ENCODE measurements at places on chromosomes 16 and 17.

DNA sequence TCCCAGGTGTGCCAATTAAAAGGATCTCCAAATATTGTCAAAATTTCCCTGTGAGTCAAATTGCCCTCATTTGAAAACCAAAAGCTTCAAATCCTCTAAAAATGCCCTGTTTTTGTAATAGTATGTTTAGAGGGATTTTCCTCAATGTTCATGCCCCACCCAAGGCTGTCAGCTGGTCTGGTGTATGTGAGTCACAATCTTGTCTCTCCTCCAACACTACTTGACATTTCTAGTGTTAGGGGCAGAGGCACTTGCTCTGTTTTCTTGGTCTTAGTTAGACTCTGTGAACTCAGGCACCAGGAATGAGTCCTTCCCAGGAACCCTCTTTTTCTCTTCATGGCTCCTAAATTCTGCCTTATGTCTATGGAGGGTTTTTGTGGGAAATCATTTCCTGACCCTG is 634.8 kb downstream of the KCNJ2 start:
- H3K4me1 ChIP-seq = no peaks in the 10 kb centered on the region
- H3K27me3 ChIP-seq = no peaks in the 10 kb centered on the region
- no peak overlapping the region for H3K4me3 ChIP-seq
- no peak overlapping the region for H3K27ac ChIP-seq

GRCh38 chr16:88368036-88368435 is 14.7 kb upstream of the ZNF469 start:
- peaks cover 3% of the 10 kb centered on the region for H3K27me3 ChIP-seq
- H3K4me1 ChIP-seq = no peaks in the 10 kb centered on the region
- DNase-seq = no peak
- no peaks in the 10 kb centered on the region for H3K36me3 ChIP-seq
- H3K4me3 ChIP-seq = no peak overlapping the region

DNA sequence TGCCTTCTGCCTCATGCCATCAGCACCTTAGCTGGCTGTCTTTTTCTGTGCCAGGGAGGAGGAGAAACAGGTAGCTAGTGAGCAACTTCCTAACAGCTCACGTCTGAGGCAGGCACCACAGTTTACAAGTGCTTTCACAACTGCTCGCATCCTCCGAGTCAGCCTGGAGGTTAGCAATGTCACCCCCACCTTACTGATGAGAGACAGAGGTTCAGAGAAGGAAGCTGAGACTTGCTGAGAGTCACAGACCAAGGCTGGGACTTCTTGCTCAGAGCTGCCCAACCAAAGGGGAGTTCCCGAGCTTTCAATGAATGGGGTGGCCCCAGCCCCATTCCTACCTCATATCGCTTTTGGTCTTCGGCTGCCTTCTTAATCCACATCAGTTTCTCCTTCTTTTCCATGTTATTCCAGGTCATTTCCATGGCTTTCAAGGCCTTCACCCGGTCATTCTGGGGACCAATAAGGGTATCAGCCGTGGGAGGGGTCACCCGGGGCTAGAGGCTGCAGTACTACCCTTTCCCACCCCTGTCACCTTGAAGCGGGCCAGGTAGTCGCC is 9.6 kb downstream of the UBTF start:
- peak; percentile 80 for DNase-seq
- peak overlapping the region; percentile 82 for H3K4me3 ChIP-seq
- peaks cover 59% of the 10 kb centered on the region for H3K4me1 ChIP-seq
- H3K27ac ChIP-seq = peak overlapping the region; percentile 97

- H3K27me3 ChIP-seq = peaks cover 19% of the 10 kb centered on the region
- H3K27ac ChIP-seq = no peak overlapping the region
- no peak overlapping the region for H3K4me3 ChIP-seq
- no peaks in the 10 kb centered on the region for H3K4me1 ChIP-seq
- no peaks in the 10 kb centered on the region for H3K36me3 ChIP-seq
These were observed 71.8 kb downstream of the SRCIN1 start for GRCh38 chr17:38533866-38534497.

DNA sequence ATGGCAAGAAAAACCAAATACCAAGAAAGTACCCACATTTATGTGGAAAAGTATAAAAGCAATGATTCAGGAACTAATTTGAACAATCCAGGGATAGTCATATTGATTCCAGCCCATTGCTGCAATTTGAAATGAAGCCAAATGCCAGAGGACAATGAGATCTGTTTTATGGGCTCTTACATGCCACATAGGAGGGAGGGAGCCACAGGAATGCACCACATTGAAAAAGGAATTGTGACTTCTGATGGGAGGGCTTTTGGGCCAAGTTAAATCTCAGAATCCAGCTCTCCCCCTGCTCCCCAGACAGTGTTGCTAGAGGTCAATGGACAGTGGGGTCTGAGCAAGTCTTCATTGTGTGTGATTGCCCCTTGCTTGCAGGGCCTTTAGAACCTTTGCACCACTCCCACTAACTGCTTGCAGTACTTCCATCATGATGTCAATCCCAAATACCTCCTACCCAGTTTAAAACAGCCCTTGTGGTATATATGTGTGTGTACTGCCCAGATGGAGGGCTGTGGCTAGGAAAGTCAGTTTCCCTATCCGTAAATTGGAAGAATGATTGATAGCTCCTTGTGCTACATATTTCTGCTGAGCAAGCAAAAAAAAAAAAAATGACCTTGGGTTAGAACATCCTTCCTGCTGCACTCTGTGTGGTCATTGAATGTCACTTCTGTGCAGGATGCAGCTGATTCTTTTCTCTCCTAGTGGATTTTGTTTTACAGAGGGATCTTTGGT is 406.8 kb downstream of the UTP18 start:
- no peak for DNase-seq
- no peaks in the 10 kb centered on the region for H3K36me3 ChIP-seq
- H3K27me3 ChIP-seq = peaks cover 11% of the 10 kb centered on the region
- no peak overlapping the region for H3K27ac ChIP-seq

- no peaks in the 10 kb centered on the region for H3K4me1 ChIP-seq
- no peaks in the 10 kb centered on the region for H3K36me3 ChIP-seq
- no peak overlapping the region for H3K4me3 ChIP-seq
- no peak overlapping the region for H3K27ac ChIP-seq
These were observed 4.2 kb upstream of the KRTAP4-5 start for GRCh38 chr17:41153856-41154255.

DNA sequence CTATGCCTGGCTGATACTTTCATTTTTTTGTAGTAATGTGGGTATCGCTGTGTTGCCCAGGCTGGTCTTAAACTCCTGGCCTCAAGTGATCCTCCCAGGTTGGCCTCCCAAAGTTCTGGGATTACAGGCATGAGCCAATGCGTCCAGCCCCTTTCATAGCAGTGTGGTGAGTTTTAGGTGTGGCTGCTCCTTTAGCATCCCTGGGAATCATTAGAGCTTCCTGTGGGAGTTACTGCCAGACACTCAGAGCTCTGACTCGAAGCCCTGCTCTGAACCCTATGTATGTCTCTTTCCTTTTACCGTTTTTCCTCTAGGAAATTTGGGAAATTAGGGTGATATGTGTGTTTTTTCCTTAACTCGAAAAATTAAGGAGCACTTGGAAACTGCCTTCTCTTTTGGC is 44.5 kb downstream of the NDE1 start:
- no peak overlapping the region for H3K27ac ChIP-seq
- peaks cover 50% of the 10 kb centered on the region for H3K36me3 ChIP-seq
- H3K4me3 ChIP-seq = no peak overlapping the region
- no peak for DNase-seq
- H3K4me1 ChIP-seq = no peaks in the 10 kb centered on the region
- no peaks in the 10 kb centered on the region for H3K27me3 ChIP-seq

GRCh38 chr16:29775742-29776408 is 2.2 kb upstream of the ZG16 start:
- no peaks in the 10 kb centered on the region for H3K36me3 ChIP-seq
- DNase-seq = no peak
- H3K4me1 ChIP-seq = peaks cover 14% of the 10 kb centered on the region
- H3K4me3 ChIP-seq = no peak overlapping the region
- no peaks in the 10 kb centered on the region for H3K27me3 ChIP-seq
- H3K27ac ChIP-seq = no peak overlapping the region

GRCh38 chr17:79466562-79467350 is 144.1 kb downstream of the RBFOX3 start:
- DNase-seq = no peak
- no peaks in the 10 kb centered on the region for H3K4me1 ChIP-seq
- peaks cover 4% of the 10 kb centered on the region for H3K27me3 ChIP-seq
- H3K27ac ChIP-seq = no peak overlapping the region
- H3K36me3 ChIP-seq = no peaks in the 10 kb centered on the region

GRCh38 chr17:42193216-42193968 is 902 bp downstream of the GHDC start:
- no peaks in the 10 kb centered on the region for H3K36me3 ChIP-seq
- H3K27ac ChIP-seq = peak overlapping the region; percentile 91
- peaks cover 17% of the 10 kb centered on the region for H3K4me1 ChIP-seq
- no peak for DNase-seq

DNA sequence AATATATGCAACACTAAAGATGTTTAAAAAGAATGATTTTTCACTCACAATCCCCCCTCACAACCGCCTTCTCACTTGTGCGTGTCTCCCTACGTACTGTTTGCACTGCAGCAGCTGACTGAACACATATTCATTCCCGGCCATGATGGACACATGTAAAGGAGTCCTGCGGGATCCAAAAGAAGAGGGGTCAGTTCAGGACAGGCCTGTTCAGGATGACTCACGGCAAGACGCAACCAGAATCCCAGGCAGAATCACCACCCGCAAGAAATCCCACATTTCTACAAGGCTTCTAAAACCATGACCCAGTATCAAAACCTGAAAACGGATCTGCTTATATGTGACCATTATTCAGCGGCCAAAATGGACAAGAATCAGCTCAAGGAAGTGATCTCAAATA is 52.3 kb downstream of the CYB5D2 start:
- H3K27ac ChIP-seq = no peak overlapping the region
- peaks cover 23% of the 10 kb centered on the region for H3K36me3 ChIP-seq
- DNase-seq = no peak
- no peaks in the 10 kb centered on the region for H3K27me3 ChIP-seq
- H3K4me1 ChIP-seq = peaks cover 7% of the 10 kb centered on the region

GRCh38 chr17:82050761-82051641 is 610 bp downstream of the RFNG start:
- peaks cover 2% of the 10 kb centered on the region for H3K36me3 ChIP-seq
- peaks cover 22% of the 10 kb centered on the region for H3K4me1 ChIP-seq
- no peaks in the 10 kb centered on the region for H3K27me3 ChIP-seq
- H3K4me3 ChIP-seq = peak overlapping the region; percentile 81
- DNase-seq = no peak
- peak overlapping the region; percentile 75 for H3K27ac ChIP-seq

GRCh38 chr17:227078-227945 is 45.9 kb upstream of the DOC2B start:
- no peaks in the 10 kb centered on the region for H3K4me1 ChIP-seq
- no peaks in the 10 kb centered on the region for H3K36me3 ChIP-seq
- no peak for DNase-seq
- no peaks in the 10 kb centered on the region for H3K27me3 ChIP-seq
- H3K27ac ChIP-seq = no peak overlapping the region

- peak overlapping the region; percentile 56 for H3K27ac ChIP-seq
- DNase-seq = peak; percentile 59
- no peak overlapping the region for H3K4me3 ChIP-seq
These were observed 123.0 kb downstream of the RPTOR start for GRCh38 chr17:80667462-80668277.

- peak overlapping the region; percentile 46 for H3K4me3 ChIP-seq
- no peak for DNase-seq
- no peaks in the 10 kb centered on the region for H3K27me3 ChIP-seq
- H3K36me3 ChIP-seq = peaks cover 22% of the 10 kb centered on the region
- H3K27ac ChIP-seq = no peak overlapping the region
- peaks cover 36% of the 10 kb centered on the region for H3K4me1 ChIP-seq
These were observed 12.5 kb upstream of the NUDT16L1 start for GRCh38 chr16:4680673-4681470.

DNA sequence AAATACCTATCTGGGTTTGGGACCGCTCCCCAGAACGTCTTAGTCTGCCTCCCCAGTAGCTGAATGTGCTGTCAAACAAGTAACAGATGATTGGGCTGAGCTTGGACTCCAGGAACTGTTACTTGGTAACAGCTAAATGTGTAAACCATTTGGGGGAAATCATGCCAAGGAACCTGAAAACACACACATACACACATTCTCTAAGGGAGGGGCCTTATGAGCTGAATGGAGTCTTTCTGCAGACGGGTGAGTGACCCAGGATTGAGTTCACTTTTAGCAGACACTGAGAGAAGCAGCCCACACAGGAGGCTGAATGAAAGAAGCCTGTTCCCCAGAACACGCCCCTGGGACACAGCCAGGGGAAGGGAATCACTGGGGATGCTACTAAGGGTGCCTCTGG is 1.6 kb downstream of the ACLY start:
- no peak for DNase-seq
- peak overlapping the region; percentile 93 for H3K27ac ChIP-seq
- peak overlapping the region; percentile 95 for H3K4me3 ChIP-seq

DNA sequence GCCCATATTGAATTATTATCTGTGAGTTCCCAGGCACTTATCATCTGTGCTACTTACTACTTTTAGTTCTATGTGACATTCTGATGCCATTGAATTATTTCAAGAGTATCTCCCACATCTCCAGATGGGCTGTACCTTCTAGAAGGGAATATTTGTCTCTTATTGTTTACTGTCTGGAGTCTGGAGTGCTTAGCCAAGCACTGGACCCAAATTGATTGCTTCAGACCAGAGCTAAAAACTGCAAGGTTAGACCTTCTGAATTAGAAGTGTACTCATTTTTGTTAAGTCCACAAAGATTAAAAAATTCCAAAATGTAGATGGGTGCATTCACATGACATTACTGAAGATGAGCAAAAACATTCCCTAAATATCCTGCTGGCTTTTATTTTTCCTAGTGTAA is 16.0 kb upstream of the KRT222 start:
- no peak overlapping the region for H3K4me3 ChIP-seq
- no peaks in the 10 kb centered on the region for H3K36me3 ChIP-seq
- DNase-seq = no peak
- H3K27ac ChIP-seq = no peak overlapping the region

GRCh38 chr16:4085405-4085970 is 30.8 kb downstream of the ADCY9 start:
- H3K36me3 ChIP-seq = peaks cover 2% of the 10 kb centered on the region
- H3K4me1 ChIP-seq = peaks cover 32% of the 10 kb centered on the region
- DNase-seq = no peak
- peaks cover 3% of the 10 kb centered on the region for H3K27me3 ChIP-seq
- H3K27ac ChIP-seq = no peak overlapping the region

- H3K36me3 ChIP-seq = no peaks in the 10 kb centered on the region
- no peak for DNase-seq
These were observed 4.8 kb downstream of the CA7 start for GRCh38 chr16:66849021-66849420.

Measured in activated CD8-positive, alpha-beta T cell treated with anti-CD3 and anti-CD28 coated beads for 36 hours (primary cell).